ENCODE measurements at places on chromosomes 12 and 14.

DNA sequence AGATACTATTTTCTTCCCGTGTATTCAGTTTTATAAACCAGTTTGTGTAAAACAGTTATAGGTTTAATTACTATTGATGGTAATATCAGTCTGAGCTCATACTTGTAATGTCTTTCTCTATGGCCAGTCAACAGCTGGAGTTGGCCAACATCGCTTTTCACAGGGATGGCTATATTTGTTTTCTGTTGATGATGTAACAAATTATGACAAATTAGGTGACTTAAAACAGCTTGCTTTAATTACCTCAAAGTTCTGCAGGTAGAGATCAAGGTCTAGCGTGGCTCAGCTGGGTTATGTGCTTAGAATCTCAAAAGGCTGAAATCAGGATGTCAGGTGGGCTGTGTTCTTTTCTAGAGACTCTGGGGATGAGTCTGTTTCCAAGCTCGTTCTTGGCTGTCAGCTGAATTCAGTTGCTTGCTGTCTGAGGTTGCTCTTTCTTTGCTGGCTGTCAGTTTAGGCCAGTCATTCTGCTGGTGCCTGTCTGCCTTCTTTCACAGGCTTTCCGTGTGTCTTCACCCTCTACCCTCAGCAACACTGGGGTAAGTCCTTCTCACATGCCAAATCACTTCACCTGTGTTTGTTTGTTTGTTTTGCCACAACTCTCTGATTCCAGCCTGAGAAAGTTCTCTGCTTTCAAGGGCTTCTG is 370.2 kb upstream of the E2F7 start:
- DNase-seq, result no peak

- DNase-seq, result peak; percentile 85
These were observed 22.0 kb upstream of the NUDT14 start for GRCh38 chr14:105203057-105203531.

DNA sequence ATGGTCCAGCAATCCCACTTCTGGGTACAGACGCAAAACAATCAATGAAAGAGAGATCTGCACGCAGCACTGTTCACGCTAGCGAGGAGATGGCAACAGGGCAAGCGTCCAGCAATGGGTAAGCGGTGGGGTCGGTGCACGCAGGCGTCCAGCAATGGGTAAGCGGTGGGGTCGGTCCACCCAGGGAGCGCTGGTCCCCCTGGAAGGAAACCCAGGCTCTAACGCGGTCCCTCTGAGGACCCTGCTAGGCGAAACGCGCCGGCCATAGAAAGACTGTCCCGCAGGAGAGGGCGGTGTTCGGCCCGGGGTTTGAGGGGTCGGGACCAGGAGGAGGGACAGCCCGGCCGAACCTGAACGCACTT is 618 bp upstream of the PGAM5 start:
- DNase-seq, result no peak

- no peak for DNase-seq
These were observed 1.0 kb downstream of the CMTM5 start for GRCh38 chr14:23377573-23378563.

DNA sequence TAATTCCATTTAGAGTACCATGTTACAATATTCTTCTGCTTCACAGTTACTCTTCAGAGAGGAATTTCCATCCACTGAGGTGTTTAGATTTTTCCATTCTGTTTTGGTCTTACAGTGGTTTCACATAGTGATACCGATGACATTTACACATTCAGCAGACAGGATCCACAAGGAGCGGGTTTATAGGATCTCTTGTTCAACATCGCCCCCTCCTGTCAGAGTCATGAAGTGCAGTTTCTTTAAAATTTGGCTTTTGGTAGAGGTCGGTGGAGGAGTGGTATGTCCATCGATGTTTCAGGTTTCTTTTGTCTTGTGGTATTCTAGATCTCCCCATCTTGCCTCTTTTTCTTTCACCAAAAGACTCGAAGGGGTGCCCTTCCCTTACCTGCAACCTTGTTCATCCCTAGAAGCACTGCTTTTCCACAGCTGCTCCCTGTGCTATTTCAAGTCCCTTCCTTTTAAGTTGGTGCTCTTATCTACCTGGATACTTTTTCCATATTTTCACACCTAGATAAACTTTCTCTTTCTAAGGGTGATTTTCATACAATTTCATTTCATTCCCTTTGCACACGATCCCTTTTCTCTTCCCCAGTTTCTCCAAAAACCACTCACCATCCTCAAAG is 181.3 kb downstream of the ITPR2 start:
- DNase-seq, result peak; percentile 78

DNA sequence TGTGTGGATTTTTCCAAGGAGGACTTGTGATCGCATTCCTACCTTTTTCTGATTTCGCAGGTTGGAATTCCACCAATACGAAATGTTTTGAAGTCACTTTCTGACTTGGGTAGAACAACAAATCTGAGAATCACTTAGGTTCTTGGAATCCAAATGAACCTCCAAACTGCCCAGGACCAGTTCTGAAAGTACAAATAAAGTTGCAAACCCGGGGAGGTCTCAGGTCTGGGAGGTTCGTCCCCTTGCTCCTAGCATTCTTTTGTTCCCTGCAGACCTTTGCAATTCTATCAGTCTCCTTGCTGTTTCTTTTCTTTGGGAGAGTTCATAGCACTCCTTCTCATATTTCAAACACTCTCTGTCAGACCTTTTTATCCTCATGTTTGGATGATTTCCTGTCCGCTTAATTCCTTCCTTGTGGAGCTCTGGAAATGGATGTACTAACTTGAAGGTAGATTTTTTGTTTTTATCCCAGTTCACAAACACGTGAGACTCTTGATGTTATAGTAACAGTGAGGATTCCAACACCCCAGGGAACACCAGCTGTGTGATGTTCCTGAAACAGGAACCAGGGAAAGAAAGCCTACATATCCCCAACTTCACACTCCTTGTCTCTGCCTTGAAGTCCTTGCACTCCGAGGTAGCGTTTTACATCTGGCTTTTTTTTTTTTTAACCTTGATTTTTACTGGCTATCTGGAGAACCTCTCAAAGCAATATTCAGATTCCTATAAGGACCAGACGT is 70.6 kb downstream of the TMEM132C start:
- no peak for DNase-seq

DNA sequence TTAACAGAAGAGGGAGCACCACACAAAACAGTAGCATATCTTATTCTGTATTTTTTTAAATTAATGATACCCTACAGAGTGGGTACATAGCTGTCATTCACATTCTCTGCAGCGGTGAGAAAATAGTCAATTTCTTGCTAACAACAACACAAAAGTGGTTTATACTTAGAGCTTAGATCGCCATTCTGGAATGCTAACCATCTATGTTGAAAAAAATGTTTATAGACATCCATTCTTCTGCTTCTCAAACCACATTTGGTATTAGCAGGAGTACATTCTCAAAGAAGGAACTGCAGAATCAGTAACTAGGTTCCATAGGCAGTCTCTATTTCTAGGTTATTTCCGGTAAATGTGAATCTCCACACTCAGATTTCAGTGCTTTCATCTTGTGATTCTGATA is 185.9 kb downstream of the PPFIA2 start:
- DNase-seq, result no peak

DNA sequence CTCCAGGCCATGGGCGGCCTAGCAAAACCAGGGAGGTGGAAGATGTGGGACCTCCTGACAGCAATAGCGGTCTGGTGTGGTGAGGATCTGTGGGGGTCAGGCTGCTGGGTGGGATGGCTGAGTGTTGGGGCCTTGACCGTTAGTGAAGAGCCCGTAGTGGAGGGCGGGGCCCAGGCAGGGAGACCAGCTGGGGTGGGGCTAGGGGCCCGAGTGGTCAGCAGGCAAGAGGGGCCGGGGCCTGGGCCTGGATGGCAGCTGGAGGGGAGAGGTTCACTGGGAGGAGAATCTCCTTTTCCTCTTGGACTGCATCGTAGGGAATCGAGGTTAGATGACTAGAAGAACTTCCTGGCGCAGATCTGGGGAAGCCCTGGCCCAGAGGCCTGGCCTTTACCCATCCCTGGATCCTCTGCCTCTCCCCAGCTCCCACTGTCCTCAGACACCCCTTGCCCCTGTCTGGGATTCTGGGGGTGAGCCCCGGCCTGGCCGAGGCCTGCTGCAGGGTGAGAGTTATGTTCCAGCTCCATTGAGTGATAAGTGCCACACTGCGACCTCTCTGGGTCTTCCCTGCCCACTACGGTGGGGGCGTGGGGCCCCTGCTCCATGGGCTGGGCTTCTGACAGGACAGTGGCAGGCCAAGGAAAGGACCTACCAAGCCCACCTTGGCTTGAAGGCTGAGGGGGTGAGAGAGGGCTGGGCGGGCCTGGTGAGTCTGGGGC is 47.1 kb downstream of the KRT80 start:
- no peak for DNase-seq

DNA sequence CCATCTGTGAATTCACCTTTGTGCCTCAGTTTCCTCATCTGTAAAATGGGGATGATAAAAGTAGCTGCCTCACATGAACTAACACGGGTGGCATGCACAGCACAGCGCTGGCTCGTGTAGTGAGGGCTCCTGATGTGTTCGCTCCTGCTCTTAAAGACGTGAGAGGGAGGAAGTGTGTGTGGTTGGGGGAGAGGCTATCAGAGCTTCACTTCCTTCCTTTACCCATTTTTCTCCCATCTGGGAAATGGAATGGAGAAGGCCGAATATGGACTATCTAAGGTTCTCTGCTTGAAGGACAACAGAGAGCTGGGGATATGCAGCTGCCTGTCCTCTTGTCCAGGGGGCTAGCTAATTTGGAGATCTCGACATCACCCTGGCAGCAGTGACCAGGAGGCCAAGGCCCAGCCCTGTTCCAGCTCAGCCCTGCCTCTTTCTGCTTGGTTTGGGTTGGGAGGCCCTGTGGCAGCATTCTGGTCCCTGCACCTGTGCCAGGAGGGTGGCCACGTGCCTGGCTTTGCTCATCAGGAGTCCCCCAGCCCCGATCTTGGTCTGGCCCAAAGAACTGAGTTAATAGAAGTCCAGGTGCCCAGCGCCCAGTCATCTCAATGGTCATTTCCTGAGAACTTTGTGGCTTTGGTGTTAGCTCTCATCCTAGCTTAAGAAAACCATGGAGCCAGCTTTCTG is 44.5 kb upstream of the ESRRB start:
- no peak for DNase-seq

- no peak for DNase-seq
These were observed 54.4 kb downstream of the GPR137C start for GRCh38 chr14:52607061-52607460.
